ENCODE measurements at places on chromosomes 5 and 9.

- DNase-seq: no peak
Measured at GRCh38 chr9:100573655-100574260, 4.1 kb upstream of the CAVIN4 start.

DNA sequence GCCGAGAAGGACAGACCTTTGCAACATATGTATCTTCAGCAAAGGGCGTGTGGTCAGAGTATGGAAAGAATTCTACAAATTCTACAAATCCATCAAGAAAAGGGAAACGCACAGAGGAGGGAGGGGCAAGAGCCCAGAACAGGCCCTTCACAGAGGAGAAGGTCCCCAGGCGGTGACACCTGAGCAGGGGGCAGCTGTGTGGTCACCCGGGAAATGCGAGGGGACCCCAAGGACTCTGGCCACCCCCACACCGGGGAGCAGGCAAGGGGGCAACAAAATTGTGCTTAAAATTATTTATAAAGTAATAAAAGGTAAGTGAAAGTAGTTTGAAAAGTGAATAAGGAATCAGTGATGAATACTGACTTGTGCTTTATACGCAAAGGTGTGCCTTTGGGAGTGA, 17.6 kb downstream of the NACC2 start:
- no peak for DNase-seq

DNA sequence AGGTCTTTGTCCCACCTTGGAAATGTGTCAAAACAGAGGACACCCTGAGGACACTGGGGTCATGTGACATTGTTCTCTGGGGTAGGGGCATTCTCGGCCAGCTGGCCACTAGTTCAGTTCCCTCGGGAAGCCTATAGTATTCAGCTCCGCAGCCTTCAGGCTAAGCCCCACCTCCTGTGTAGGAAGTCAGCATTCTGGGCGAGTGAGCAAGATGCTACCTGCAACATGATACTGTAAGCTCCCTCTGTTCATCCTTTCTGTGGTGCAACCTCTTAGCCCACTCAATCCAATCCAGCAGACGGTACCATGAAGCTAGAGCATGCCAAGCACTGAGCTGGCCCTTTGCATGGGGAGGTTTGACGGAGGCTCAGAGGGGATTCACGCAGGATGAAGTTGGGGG, 5.3 kb downstream of the NTNG2 start:
- no peak for DNase-seq

DNA sequence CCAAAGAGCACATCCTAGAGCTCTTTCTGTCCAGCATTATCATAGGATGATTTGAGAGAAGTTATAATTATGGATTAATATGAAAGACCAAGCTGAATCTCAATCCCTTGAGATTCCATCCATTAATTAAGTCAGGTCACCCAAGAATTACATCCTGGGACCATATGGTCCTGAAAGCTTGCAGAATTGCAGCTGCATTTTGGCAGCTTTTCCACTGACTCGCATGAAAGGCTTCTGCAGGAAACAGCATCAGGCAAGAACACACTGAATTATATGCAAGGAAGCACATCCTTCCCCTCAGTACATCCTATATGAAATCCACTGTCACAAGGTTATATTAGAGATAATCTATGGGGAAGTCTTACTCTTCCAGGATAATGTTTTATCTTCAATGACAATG, 109.1 kb upstream of the CTNND2 start:
- no peak for DNase-seq

DNA sequence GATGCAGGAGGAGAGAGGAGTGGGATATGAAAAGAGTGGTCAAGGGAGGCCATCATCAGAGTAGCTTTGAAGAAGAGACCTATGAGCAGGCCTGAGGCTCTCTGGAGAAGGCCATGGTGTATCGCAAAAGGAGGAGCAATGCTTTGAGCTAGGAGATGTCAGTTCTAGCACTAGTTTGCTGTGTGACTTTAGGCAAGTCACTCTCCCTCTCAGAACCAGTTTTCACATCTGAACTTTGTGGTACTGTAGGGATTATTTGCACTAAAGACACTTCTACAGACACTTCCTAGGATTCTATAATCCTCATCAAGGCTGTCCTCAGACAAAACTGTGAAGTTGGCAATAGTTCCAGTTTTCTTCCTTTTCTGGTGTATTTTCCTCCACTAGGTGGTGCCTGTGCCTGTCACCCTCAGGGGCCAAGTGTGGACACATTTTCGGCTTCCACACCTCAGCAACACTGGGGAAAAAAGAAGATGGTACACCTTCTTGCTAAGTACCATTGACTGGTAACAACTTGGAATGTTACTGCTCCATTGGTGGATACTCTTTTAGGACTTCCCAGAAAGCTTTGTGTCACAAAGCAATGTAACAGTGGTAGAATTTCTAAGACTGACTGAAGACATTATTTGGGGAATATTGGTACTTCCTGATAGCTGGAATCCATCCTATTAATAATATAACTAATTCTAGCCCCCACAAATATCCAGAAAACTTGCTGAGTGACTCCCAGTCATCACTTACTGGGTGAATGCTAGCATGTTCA, 9.9 kb downstream of the PAPPA start:
- DNase-seq: no peak

- no peak for DNase-seq
Measured at GRCh38 chr9:79687131-79687447, 115.3 kb downstream of the TLE4 start.

- no peak for DNase-seq
Measured at GRCh38 chr5:55407059-55407684, 99.4 kb downstream of the MTREX start.

DNA sequence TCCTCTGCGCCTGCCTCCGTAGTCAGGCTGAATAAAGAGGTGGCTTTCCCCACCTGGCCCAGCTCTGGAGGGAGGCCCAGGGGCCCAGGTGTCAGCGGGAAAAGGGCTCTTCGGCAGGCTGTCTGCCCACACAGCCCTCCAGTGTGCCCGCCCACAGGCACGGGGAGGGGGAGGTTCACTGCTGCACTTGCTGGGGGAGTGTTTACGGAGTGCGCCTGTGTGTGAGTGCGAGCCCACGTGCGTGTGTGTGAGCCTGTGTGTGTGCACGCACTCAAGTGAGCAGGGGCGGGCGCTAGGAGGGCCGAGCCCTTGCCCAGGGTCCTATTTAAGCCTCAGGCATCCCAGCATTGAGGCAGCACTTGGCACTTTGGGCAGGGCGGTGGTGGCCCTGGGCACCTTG, 10.9 kb downstream of the DNLZ start:
- no peak for DNase-seq

DNA sequence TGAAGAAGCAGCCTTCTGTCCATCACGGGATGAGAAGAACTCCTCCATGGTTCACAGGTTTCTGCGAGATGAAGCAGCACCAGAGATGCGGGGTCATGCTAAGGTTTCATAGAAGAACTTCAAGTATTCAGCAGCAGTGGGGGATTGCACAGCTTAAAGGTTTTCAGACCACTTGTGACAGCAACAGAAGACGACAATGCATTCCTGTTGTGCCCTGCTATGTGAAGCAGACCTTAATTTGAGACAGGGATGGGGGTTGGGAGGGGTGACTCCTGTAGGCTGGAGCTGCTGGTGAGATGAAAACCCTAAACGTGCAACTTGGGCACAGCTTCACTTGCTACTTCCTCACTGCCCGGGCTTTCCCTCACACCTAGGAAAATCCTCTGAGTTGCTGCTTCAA, 256.0 kb downstream of the SLIT3 start:
- DNase-seq: no peak

- no peak for DNase-seq
Measured at GRCh38 chr5:143083006-143083405, 312.8 kb downstream of the ARHGAP26 start.

DNA sequence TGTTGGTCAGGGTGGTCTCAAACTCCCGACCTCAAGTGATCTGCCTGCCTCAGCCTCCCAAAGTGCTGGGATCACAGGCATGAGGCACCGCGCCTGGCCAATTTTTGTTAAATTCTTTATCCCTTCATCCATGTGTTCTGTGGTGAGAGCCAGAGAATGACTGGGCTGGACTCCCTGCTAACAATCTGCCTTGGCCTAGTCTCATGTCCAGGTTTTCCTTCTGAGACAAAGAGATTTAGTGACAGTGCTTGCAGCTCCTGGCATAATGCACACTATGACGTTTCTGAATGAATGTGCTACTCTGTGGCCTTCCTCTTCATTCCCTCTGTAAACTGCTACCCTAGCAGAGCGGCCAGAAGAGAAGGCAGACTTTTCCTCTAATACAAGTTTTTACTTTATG, 79.3 kb downstream of the FOXD1 start:
- no peak for DNase-seq

GRCh38 chr9:37390759-37391158, 31.7 kb upstream of the GRHPR start:
- DNase-seq: no peak

GRCh38 chr9:119968836-119969707, 599.8 kb upstream of the BRINP1 start:
- DNase-seq: peak; percentile 19

DNA sequence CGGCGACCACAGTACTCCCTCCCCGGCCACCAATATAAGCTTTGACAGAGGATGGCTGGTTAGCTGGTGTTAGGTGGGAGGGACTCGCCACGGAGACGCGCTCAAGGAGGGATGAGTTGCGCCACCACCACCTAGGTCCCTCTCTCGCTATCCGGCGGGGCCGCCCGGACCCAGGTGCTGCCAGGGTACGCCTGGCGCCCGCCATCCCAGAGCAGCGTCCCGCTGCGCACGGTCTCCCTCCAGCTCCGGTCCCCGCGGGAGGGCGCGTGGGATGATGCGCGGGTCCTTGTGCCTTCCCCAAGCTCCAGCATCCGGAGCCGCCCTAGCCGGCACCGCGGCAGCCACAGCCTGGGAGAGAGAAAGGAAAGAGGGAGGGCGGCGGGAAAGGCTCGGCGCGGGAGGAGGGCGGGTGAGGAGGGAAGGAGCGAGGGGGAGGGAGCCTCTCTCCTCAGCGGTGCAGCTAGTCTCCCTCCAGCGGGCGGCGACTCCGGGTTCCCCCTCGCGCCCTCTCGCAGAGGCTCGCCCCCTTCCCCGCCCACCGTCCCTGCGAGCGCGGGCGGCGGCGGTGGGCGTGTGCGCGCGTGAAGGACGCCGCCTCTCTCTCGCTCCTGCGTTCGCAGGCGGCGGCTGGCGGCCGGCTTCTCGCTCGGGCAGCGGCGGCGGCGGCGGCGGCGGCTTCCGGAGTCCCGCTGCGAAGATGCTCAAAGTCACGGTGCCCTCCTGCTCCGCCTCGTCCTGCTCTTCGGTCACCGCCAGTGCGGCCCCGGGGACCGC, at the start of gene CAMK4:
Gene CAMK4 (plus strand): TSS at position 598 of the 774 bp plus-strand sequence. CDS start 100 bp downstream, at position 698.
- DNase-seq: peak; percentile 39

DNA sequence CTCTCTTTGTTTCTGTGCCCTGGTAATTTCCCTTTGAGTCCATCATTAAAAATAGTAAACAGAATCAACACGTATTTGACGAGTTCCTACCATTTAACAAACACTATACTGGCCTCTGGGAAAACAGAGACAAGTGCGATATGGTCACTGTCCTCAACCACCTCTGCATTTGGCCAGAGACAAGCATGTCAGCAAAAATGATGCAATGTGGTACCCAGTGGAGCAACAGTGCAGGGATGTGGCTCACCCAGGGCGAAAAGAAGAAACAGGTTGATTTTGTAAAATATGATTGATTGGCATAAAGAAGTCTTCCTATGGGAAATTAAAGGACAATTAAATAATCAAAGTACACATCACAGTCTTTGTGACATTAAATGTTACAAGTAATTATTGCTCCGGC, 99.1 kb downstream of the CFAP90 start:
- no peak for DNase-seq

- DNase-seq: no peak
Measured at GRCh38 chr5:14483504-14484157, 98.0 kb upstream of the OTULINL start.

- DNase-seq: no peak
Measured at GRCh38 chr5:41334221-41334620, 120.9 kb upstream of the C6 start.

DNA sequence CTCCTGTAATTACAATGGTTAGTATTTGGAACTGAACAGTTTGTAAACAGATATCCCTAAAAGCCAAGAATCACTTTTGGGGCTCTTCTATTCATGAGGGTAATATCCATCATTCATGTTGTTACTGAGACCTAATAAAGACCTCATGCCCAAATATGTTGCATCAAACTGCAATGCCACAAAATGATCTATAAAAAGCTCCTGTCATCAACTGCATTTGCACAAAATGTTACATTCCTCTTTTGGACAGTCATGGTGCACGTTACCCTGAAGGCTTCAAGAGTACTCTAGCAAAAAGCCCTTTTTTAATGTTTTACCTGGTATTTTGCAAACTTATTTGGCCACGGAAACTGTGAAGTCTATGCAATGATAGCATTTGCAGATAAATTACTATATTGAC, 14.2 kb upstream of the EQTN start:
- no peak for DNase-seq

- DNase-seq: no peak
Measured at GRCh38 chr5:172485511-172486202, 31.3 kb upstream of the SH3PXD2B start.

DNA sequence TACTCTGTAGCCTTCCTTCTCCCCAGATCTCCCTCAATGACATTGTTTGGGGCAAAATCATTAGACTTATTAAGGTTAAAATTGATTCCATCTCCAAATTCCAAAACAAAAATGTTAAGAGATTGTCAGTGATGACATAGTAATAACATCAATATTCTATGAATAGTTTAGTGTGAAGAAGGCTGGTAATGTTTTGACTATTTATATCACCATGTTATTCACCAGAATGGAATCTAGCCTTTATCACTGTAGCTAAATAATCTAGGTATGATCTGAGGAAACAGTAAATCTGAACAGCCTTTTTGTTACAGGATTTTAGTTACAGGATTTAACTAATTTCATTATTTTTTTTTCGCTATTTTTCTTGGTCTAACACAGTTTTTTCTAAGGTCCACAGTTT, 929 bp upstream of the PLPP6 start:
- no peak for DNase-seq

GRCh38 chr5:43515678-43516048, 715 bp upstream of the C5orf34 start:
- DNase-seq: no peak

GRCh38 chr5:76582230-76583162, 40.7 kb downstream of the F2RL2 start:
- no peak for DNase-seq

- DNase-seq: no peak
Measured at GRCh38 chr5:124252191-124252638, 494.2 kb downstream of the ZNF608 start.

DNA sequence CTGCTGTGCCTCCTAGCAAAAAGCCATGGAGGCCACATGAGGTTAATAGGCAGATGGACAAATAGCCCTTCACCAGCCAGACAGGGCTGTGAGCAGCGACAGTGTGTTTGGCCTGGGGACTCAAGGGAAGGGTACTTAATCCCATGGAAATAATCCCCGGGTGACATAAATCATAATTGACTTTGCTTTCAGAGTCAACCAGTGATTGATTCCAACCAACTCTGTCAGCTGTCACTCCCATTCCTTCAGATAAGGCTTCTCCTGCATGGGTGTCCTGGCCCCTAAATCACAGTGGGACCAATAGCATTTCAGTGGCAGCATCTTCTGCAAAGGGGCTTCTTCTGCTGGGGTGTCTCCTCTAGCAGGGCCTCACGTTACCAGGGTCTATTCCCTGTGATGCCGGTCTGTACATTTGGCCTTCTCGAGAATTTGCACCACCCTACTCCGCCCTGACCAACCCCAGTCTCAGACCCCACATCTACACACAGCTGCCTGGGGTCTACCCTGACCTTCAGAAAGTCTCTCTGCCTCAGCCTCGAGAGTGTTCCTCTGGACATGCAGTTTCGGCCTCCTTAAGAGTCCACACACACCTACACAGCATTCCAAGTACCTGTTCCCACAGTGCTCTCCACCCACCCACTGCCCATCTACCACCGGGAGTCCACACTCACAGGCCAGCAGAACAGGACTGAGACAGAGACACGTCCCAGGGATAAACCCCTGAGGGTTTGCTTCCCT, 3.7 kb downstream of the CLTB start:
- no peak for DNase-seq
